ENCODE measurements at places on chromosomes 16 and 17.

- no peak for DNase-seq
Observed at GRCh38 chr16:57908409-57908987, 62.4 kb downstream of the CNGB1 start.

DNA sequence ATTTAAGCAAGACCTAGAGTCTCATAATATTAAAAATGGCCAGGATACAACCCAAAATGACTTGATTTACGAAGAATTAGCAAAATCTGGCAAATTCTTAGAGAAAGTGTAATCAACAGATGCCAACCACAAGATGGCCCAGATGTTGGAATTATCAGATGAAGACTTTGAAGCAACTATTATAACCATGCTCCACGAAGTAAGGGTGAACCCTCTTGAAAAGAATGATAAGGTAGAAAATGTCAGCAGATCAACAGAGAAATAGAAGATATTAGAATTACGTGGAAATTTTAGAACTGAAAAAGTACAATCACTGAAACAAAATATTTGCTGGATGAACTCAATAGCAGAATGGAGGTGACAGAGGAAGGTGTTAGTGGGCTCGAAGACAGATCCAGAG, 50.1 kb upstream of the CLEC19A start:
- no peak for DNase-seq

GRCh38 chr16:22229889-22230288, 23.8 kb downstream of the EEF2K start:
- no peak for DNase-seq

DNA sequence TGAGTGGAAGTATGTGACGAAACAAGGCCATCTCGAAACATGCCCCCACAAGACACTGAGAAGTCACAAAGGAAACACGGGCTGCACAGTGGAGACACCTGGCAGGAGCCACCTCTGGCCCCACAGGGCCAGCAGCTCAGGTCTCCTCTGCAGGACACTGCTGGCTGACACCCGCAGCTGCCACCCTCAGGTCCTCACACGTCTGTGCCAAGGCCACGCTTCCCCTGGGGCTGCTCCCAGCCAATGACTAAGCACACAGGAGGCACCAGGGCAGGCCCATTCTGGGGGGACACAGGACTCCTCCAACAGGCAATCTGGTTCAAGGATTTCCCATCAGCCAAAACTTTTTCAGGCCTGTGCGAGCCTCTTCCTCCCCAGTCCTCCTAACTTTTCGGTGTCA, 36.4 kb downstream of the MBTPS1 start:
- DNase-seq = no peak

DNA sequence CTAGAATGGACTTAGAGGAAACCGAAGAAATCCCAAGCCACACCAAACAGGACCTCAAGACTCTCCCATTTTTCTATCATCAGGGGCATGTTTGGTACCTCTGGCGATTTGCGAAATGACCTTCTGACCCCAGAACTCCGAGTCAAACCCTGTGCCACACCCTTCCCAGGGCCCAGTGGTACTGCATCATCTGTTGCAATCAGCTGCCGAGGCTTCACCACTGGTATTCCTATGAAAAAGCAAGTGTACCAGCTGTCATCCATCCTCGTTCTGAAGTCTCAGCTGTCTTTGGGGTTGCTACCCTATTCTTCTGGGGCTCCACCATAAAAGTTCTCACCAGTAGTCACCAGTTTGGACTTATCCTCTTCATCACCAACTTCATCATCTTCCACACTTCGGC, 2.3 kb upstream of the RSKR start:
- DNase-seq = no peak

GRCh38 chr16:66658860-66659190, 37.7 kb downstream of the CMTM4 start:
- no peak for DNase-seq

All from vagina (tissue), 2 donors.